ENCODE measurements at places on chromosomes 4 and X.
A peak's percentile ranks its signal among the peaks of the same experiment; 100 is the strongest.

- DNase-seq, result no peak
Measured at GRCh38 chrX:111881715-111882114, 5.7 kb downstream of the TRPC5OS start.

DNA sequence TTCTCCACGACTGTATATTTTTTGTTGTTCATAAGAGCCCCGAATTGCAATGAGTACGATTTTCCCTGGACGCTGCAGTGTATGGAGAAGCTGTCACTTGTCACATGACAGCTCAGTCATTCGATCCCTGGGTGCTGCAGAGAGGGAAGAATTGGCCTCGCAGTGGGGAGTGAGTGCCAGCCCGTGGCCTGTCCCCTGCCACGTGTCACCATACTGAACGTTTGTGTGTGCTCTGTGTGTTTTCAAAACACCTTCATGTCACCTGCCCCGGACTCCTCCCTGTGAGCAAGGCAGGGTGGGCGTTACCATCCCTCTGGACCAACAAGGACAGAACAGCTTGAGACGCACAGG, 77.9 kb downstream of the TBL1X start:
- no peak for DNase-seq

GRCh38 chr4:56630876-56631666, 50.0 kb downstream of the HOPX start:
- DNase-seq, result no peak

DNA sequence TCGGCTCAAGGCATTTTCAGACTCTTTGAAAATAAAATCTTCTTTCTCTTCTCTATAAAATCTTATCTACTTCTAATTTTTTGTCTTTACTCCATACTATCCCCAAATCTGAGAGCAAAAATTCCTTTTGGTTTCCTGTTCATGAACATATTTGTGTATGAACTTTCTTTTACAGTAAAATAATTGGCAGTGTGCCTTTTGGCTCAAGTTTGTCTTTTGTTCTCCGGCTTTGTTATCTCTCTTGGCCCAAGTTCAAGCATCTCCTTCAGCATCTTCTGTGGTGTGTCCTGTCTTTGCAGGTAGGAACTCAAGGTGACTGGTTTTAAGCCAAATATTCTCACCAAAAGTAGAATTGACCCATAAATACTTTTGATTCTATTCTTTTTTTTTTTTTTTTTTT, 276.6 kb upstream of the FAT1 start:
- DNase-seq, result no peak

- no peak for DNase-seq
Measured at GRCh38 chr4:13244444-13244843, 239.7 kb downstream of the RAB28 start.

DNA sequence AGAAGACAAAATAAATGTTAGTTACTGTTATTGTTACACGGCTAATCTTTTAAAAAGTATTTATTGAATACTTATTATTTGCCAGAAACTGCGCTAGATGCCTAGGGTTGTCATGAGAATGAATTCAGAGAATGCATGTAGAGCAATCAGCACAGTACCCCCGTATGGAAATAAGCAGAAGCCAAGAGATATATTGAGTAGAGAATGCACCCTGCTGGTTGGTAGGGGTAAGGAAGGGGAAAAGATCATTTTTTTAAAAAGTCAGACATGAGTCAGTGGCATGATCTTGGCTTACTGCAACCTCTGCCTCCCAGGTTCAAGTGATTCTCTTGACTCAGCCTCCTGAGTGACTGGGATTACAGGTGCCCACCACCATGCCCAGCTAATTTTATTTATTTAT, 13.1 kb upstream of the DRP2 start:
- DNase-seq, result no peak

GRCh38 chrX:8726031-8726652, 5.8 kb downstream of the ANOS1 start:
- no peak for DNase-seq

GRCh38 chr4:94342694-94343093, at the start of gene HPGDS:
Gene HPGDS (minus strand): TSS chr4:94342836. CDS start chr4:94334629, 8,207 bp downstream.
- DNase-seq, result no peak

DNA sequence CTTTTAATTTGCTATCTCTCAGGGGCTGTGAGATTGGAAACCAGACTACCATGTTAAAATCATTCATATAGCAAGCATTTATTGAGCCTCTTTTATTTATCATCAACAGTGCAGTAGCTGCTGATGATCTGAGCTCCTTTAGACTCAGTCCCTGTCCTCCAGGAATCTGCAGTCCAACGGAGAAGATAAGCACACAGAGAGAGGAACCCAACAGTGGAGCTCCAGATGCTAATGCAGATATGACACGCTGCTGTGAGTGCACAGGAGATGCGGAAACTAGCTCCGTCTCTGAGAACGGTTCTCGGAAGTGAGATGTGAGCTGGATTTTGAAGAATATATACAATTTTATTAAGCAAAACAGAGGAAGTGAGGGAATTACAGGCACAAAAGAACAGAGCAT, 35.4 kb downstream of the DCHS2 start:
- no peak for DNase-seq

DNA sequence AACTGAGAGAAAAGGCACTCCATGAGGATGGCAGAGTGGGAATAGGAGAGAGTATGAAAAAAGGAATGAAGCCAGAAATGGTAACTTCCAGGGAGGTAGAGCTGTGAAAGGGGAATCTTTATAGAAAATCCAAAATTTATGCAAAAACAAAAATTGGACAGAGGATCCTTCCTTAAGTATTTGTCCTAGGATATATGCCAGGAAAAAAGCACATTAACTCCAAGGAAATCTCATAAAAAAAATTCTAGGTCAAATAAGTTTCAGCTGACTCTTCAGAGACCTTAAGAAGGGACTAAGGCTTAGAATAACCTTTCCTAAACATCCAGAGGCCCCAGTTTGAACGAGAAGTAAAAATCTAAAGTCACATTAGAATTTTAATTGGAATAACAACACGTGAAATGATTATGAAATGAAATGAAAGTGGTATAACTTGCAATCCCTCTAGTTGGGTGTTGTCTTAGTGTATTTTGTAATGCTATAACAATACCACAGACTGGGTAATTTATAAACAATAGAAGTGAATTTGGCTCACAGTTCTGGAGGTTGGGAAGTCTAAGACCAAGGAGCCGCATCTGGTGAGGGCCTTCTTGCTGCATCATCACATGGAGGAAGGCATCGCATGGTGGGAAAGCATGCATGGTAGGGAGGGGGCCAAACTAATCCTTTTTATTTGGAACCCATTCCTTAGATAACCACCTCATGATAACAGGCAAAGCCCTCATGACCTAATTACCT, 145.4 kb upstream of the RXFP1 start:
- DNase-seq, result no peak

GRCh38 chr4:110332483-110332882, 134.1 kb upstream of the ELOVL6 start:
- DNase-seq, result no peak

DNA sequence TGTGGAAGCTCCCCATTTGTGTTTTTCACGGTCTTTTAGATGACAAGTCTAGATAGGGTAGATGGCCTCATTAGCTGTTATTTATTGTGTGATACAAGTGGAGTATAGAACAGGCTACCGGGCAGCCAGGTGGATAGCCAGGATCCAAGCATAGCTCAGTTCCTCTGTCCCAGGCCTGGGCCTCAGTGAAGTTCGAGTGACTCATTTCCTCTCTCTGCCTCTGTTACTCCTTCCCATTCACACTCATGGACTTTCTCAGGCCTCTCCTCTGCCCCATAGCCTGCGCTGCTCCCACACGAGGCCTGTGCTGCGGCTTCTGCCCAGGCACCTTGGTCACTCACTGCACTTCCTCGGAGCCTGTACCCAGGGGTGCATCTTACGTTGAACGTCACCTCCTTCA, 54.5 kb downstream of the TENM3 start:
- DNase-seq, result no peak

GRCh38 chr4:13641084-13641483, 13.6 kb upstream of the BOD1L1 start:
- DNase-seq, result no peak

DNA sequence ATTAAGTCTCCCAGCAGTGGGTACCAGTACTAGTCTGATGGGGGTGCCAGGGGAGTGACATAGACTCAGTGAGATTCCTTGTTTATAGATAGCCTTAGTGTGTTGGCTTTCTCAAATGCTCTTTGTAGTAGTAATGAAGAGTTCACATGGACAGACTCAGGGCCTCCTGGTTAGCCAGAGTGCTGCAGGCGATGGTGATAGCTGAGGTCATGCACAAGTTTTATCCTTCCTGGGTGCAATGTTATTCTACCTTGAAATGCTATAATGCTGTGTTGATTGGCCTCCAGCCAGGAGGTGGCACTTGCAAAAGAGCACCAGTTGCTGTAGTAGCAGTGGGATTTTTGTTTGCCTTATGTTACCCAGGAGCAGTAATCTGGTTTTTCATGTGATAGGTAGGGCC, 35.5 kb upstream of the ADH4 start:
- DNase-seq, result no peak

DNA sequence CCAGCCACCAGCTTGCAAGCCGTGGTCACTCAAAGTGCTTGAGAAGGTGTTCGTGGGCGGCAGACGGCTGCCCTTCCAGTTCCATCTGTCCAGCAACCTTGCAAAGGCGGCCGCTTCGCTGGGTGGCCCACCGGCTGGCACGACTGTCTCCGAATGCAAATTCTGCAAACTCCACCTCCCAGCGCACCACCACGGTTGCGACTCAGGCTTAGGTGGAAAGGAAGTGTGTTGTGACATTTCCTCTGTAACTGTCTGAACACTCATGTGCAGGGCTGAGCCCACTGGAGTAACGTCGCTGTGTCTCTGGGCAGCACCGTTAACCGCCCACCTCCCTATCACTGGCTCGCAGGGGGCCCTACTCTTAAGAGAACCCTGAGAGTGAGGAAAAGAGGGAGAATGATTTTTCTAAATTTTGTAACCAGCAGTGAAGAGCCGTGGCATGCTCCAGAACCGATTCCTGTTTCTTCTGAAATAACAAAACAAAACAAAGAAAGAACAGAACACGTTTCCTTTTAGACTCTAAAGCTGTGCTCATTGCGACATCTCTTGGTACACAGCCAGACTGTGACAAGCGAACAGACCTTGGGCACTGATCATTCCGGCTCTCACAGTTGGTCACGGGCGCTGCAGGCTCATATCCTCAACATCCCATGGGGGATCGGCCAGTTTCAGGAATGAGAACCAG, at the start of gene P2RY8:
Gene P2RY8, minus strand, starts transcription at position 155 of the 685 bp plus-strand sequence. CDS start 70,627 bp downstream, outside the sequence.
- DNase-seq, result no peak

DNA sequence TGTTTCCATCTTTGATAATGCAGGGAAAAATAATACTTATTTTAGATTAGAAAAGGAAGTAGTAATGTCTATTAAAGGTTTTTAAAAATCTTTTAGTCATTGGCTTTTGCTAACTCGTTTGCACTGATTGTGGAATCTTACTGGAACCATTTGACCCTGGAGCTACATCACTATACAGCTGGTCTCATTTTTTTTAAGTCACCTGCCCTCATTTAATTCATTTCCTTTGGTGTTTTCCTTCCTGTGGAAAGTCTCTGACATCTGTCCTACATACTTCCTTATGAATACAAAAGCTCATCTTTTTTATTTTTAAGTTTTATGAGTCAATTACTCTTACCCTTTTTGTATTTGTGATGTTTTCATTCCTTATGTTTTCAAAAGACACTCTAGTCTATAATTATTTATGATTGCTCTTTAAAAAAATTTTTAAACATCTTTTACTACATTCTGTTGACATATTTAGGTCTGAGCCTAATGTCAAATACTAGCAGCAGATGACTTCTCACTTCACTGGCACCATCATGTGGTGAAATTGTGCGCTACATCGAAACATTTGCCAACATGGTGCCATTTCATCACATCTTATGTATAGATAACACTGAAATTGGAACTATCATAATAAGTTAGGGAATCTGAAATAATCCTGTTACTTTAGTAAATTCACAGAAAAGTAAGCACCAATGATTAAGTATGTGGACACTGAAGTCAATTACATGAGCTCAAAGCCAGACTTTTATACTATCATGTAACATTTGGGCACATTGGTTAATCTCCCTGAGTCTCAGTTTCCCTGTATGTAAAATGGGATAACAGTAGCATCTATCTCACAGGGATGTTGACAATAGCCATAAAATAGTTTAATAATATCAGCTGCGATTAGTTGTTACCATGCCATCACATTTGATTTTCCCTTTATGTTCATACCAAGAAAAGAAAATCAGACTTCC, 9.4 kb upstream of the MMAA start:
- peak; percentile 55 for DNase-seq

- DNase-seq, result no peak
Measured at GRCh38 chr4:52822972-52823701, 39.0 kb upstream of the RASL11B start.

- DNase-seq, result no peak
Measured at GRCh38 chr4:20944961-20945360, 244.7 kb downstream of the PACRGL start.

DNA sequence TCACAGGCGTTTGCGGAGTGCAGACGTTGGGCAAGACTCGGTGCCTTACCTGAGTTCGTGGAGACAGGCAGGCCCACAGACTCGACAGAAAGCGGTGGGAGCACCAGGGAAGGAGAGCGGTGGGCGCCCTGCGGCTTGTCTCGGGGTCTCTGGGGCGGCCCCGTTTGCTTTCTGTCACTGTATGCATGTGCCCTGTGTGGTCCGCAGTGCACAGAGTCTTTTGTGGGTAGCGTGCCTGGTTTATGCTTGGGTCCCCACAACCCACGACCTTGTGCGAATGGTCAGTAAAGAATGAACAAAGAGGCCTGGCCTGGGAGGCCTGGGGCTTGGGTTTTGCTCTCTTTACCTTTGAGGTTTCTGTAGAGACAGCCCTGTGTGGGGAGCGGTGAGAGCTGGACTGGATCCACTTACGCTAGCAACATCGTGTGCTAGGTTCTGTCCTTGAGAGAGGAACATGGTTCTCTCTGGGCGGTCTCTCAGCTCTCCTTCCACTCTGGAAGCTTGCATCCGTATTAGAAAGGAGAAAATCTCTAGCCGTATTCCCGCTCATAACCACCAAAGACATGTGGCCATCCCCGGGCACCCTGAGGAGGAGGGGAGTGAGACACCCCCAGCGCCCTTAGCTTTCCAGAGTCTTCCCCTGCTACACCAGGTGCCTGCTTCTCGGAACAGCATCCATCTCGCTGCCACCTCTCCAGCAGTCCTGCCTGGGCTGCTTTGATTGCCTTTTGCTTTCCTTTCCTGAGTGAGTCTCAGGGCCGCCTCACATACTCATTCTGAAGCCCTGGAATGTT, 1.2 kb downstream of the TADA2B start:
- no peak for DNase-seq

DNA sequence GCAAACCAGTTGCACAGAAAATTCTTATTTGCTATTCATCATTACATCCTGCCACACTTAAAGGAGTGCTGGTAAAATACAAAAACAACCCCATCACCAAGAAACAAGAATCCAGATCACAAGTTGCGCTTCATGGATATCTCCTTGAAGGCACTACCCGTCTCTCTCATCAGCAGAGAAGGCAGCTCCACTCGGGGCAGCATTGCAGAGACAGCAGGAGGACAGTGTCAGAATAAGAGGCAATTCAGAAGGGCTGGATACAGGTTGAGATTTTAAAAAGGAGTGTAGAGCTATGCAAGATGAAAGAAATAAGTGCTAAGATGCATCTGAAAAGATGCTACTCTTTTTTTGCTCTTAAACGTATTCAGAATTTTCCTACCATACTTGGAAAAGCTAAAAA, 71.4 kb downstream of the LDB2 start:
- DNase-seq, result no peak

GRCh38 chrX:107628662-107629539, 591 bp downstream of the PRPS1 start:
- DNase-seq, result peak; percentile 45

Measured in H9 (cell line).